Central memory CD8-positive, alpha-beta T cell (primary cell): ENCODE measurements at places on chromosomes 7 and 10.

GRCh38 chr10:85612833-85613232 is 753.8 kb downstream of the GRID1 start:
- peak overlapping the region; percentile 74 for H3K4me3 ChIP-seq
- peaks cover 5% of the 10 kb centered on the region for H3K27me3 ChIP-seq
- H3K36me3 ChIP-seq: peaks cover 3% of the 10 kb centered on the region

- no peak overlapping the region for H3K4me3 ChIP-seq
- H3K27ac ChIP-seq: no peak overlapping the region
- no peak for DNase-seq
- no peaks in the 10 kb centered on the region for H3K4me1 ChIP-seq
- H3K36me3 ChIP-seq: peaks cover 2% of the 10 kb centered on the region
- H3K27me3 ChIP-seq: no peaks in the 10 kb centered on the region
These were observed 134.9 kb upstream of the CACNA2D1 start for GRCh38 chr7:82578430-82578829.

- no peak overlapping the region for H3K4me3 ChIP-seq
- no peaks in the 10 kb centered on the region for H3K4me1 ChIP-seq
- H3K36me3 ChIP-seq: no peaks in the 10 kb centered on the region
- no peak overlapping the region for H3K27ac ChIP-seq
These were observed 18.8 kb downstream of the NPC1L1 start for GRCh38 chr7:44522315-44522714.

DNA sequence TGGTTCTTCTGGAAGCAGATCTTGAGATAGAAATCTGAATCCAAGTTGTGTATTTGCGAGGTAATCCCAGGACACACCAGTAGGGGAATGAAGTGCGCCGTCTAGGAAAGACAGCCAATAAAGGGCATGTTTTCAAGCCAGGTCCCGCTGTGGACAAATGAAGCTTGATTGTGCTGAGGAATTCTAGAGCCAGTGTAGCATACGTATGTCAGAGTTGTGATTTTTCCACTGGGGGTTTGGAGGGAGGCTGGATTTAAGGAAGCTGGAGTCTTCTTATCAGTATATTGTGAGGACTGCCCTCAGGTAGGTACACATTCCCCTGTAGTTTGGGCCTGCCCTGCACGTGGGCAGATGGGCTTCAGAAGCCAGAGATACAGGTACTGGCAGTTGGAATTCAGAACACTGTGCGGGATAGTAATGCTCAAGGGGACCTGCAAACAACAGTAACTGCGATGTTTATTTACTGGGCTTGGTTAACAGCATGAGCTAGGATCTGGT is 50.9 kb downstream of the GALNT11 start:
- H3K36me3 ChIP-seq: no peaks in the 10 kb centered on the region
- H3K4me1 ChIP-seq: peaks cover 54% of the 10 kb centered on the region
- H3K27ac ChIP-seq: no peak overlapping the region
- no peak for DNase-seq
- H3K27me3 ChIP-seq: no peaks in the 10 kb centered on the region

- peaks cover 82% of the 10 kb centered on the region for H3K36me3 ChIP-seq
- H3K27me3 ChIP-seq: no peaks in the 10 kb centered on the region
- H3K27ac ChIP-seq: peak overlapping the region; percentile 67
- DNase-seq: peak; percentile 73
These were observed 15.6 kb downstream of the PDAP1 start for GRCh38 chr7:99392659-99393354.

- H3K36me3 ChIP-seq: no peaks in the 10 kb centered on the region
- H3K4me1 ChIP-seq: no peaks in the 10 kb centered on the region
- peaks cover 29% of the 10 kb centered on the region for H3K27me3 ChIP-seq
- no peak overlapping the region for H3K27ac ChIP-seq
These were observed 35.0 kb upstream of the CPXM2 start for GRCh38 chr10:123926401-123927264.

DNA sequence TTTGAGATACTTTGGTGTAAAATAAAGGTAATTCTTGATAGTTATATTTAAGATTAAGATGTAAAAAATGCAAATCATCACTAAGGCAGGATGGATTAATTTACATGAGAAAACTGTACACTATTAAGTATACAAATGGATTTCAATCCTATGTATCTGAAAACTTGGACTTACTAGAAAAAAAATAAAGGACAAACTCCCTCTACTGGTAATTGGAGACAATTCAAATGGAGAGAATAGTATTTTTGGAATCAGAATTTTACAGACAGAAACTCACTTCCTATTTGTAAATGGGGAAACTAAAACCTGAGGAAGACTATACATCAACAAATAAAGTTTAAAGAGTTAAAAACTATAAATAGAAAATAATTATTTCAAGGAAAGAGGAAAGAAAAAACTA is 62.6 kb downstream of the CUL2 start:
- H3K27ac ChIP-seq: no peak overlapping the region
- DNase-seq: no peak
- no peaks in the 10 kb centered on the region for H3K27me3 ChIP-seq
- H3K4me3 ChIP-seq: no peak overlapping the region

DNA sequence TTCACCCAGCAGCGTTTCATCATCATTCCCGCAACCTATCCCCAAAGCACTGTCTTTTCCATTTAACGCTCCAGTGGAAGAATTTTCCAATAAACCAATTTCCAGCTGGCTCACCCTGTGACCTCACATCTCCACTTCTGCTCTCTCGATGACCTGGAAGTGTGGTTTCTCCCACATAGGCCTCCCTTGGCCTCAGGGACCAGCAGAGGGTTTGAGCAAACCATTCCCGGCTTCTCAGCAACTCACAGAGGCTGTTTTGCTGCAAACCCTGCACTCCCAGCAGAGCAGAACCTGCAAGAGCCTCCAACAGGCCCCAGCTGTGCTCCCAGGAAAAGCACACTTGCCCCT is 523.0 kb upstream of the FOXK1 start:
- H3K36me3 ChIP-seq: no peaks in the 10 kb centered on the region
- H3K27ac ChIP-seq: no peak overlapping the region
- no peak for DNase-seq
- H3K4me3 ChIP-seq: no peak overlapping the region
- H3K27me3 ChIP-seq: peaks cover 9% of the 10 kb centered on the region

DNA sequence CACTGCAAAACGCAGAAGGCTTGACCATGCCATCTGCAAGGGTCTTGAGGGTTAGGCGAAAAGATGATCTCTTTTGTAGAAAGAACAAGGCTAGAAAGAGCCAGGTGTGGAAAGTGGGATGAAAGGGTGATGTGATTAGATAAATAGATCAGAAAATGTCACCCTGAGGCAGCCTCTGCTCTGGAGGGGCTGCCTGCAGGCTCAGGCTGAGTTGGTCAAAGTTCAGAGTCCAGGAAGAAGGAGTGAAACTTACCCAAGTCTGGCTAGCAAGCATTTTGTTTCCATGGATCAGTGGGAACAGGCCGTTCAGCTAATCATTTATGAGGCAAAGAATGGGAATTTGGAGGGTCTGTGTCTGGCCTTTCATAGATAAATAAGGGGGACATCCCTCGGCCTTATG is 79.7 kb downstream of the RGS10 start:
- H3K27ac ChIP-seq: no peak overlapping the region
- peaks cover 2% of the 10 kb centered on the region for H3K36me3 ChIP-seq
- H3K4me3 ChIP-seq: no peak overlapping the region
- peaks cover 11% of the 10 kb centered on the region for H3K4me1 ChIP-seq
- DNase-seq: no peak

- H3K36me3 ChIP-seq: no peaks in the 10 kb centered on the region
- H3K27ac ChIP-seq: no peak overlapping the region
- DNase-seq: no peak
- no peaks in the 10 kb centered on the region for H3K4me1 ChIP-seq
- H3K27me3 ChIP-seq: peaks cover 14% of the 10 kb centered on the region
These were observed 12.6 kb downstream of the HOXA4 start for GRCh38 chr7:27117887-27118491.
